Stimulated activated CD4-positive, alpha-beta T cell treated with anti-CD3 and anti-CD28 coated beads, Interleukin-1b, Interleukin-23, amount 100 ng/mL, for 1 hour (primary cell): ENCODE measurements at places on chromosomes 3 and 15.

DNA sequence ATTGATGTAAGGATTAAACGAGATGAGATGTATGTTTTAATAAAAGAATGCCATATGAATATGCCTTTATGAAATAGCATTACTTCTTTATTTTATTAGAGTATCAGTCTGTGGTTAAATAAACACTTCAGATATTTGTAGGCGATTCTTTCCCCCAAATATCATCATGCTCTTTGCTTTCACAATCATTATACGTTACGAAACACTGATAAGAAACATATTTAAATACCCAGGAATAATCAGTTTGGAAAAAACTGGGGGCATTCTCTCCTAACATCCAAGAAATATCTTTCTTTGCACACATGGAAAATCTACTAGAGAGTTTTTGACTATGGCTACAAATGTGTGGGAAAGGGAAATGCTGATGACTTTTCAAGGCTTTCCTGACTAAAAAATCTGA is 4.4 kb upstream of the PLAAT1 start:
- no peak for DNase-seq

DNA sequence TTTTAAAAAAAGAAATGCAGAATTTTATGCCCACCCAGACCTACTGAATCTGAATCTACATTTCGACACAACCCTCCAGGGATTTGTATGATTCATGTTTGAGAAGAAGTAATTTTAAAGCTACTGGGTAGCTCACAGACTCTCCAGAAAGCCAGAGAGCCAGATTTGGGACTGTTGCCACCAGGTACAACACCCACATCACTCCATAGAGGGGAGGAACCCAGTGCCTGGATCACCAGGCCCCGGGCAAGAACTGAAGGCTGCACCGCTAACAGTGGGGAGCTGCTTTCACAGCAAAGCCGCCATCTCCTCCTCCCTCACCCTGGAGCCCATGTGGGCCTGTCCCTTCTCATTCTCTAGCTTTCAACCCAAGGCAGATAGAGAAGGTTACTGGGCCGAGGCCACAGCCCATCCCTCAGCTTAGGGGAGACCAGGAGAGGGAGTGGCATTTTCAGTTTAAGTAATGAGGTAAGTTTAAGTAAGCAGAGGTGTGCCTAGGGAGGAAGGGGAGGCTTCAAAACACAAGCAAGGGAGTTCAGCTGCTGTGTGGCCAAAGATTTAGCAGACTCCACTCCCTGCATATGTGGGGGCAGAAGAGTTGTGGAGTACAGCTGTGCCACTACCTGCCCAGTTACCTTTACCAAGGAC is 109.8 kb downstream of the IL12A start:
- DNase-seq = no peak

- DNase-seq = no peak
Measured at GRCh38 chr3:100900671-100901335, 92.4 kb downstream of the ABI3BP start.

DNA sequence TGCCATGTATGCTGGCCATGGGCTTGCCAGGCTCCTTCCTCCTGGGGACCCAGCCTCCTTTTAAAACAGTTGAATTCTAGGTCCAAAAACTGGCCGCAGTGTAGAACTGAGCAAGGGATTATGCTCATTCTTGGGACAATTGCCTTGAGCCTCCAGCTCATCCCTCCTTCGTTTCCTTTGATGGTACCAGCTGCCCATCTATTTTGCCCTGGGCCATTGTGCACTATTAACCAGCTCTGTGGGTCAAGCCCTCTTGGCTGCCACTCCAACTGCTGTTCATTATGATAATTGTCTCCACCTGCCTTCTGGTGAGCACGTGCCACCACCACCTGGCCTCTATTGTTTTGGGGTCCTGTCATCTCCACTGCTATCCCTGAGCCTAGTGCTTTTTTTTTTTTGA is 75.8 kb upstream of the SYN2 start:
- DNase-seq = no peak

- no peak for DNase-seq
Measured at GRCh38 chr15:67077641-67078215, 12.3 kb downstream of the SMAD3 start.

DNA sequence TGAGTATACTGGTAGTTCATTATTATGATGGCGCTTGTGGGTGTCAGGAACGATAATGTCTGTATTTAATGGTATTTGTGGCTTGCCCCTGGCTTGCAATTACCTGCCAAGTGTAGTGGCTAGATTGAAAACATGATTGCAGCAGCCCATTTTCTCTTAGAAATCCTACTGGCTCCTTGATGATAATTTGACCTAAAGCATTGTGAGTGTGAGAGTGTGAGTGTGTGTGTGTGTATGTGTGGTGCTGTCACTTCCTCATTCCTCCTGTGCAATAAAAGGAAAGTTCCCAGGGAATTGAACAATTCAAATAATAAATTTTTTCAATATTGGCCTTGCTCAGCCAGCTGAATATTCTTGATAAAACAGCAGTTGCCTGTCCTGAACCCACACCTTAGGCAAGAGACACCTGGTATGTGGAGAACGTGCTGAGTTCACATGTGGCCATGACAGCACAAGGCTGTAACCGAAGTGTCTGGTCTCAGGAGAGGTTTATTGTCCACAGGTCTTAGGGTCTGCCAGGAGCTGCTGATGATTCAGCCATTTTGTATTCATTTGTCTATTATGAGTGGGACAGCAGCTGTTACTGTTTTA is 193.3 kb downstream of the CD47 start:
- no peak for DNase-seq

DNA sequence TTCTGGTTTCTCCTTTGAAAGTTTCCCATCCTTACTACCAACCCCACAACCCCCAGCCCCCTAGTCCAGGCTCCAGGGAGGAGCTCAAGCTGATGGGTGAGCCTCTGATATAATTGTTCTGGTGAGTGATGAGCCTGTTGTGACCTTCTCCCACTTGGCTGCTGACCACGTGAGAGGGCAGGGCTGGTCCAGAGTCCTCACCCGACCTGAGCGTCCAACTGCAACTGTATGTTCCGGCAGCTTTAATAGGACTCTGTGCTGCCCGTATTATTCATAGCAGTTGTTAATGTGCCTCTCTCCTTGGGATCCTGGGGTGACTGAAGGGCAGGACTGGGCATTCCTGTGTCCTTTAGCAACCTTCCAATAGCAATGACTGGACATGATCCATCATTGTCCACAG is 56.2 kb downstream of the B3GNT5 start:
- no peak for DNase-seq

DNA sequence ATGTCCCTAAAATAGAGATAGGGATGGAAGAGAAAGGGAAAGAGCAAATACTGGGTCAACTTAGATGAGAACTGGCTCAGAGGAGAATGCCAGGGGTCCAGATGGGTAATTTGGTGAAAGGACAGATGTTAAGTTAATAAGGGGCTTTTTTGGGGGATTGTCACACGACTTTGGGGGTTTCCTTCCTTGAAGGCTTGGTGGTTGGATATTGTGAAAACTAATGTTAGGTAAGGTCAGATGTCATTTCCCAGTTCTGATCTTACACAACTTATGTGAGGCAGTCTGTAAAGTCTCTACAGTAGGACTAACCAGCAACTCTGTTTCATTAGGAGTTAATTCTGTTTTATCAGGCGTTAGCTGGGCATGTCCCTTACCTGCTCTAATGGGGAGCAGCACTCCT is 231.1 kb downstream of the NR2F2 start:
- no peak for DNase-seq

DNA sequence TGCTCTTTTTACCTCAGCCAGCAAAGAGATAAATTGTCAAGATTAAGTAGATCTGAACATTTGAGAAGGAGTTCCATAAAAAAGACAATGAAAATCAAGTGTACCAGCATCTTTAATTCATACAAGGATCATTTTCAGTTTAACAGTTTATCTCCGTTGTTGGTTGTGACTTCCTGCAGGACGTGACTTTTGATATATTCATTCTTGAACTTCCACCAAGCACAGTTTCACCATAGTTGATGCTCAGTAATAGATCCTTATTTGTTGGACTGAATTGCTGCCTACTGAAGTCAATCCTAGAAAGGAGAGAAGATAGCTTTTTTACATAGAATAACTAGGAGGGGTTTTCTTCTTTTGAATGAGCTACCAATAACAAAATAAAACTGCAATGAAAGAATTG is 408.2 kb downstream of the LPP start:
- DNase-seq = no peak
